Kidney epithelial cell (primary cell): ENCODE measurements at places on chromosomes 5 and 9.

- DNase-seq, result no peak
Observed at GRCh38 chr9:121486043-121486442, 13.6 kb downstream of the GGTA1 start.

DNA sequence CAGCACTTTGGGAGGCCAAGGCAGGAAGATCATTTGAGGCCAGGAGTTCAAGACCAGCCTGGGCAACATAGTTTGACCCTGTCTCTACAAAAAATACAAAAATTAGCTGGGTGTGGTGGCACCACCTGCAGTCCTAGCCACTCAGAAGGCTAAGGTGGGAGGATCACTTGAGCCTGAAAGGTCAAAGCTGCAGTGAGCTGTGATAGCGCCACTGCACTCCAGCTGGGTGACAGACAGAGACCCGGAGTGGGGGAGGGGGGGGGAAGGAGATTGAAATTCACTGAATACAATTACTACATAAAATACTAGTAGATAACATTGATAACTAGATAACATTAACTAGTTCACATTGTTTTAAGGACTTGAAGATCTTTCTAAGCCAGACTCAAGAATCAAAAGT, 345.6 kb downstream of the BNC2 start:
- no peak for DNase-seq

DNA sequence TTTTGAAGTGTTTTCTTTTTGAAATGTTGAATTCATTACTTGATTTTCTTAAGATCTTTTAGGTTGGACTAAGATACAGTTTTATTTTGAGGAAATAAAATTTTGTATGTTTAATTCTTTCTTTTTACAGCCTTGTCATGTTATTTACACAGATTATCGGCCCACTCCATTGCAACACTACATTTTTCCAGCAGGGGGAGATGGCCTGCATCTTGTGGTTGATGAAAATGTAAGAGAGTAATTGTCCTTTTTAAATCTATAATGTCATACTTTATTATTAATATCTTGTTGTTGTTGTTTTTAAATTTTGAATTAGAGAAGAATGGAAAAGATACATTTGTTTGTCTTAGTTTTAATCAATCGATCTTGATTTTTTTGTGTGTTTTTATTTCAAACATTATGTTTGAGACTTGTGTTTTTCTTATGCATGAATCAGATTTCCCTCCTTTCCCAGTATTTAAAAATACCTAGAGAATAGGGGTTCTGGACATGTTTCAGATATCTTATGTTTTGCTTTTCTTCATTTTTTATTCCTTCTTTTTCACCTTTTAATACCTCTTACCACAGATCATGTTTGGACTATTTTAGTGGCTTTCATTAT, 36.7 kb downstream of the MTREX start:
- no peak for DNase-seq

GRCh38 chr5:142878638-142879037, 108.5 kb downstream of the ARHGAP26 start:
- no peak for DNase-seq

GRCh38 chr5:129099184-129099569, 4.6 kb downstream of the ISOC1 start:
- no peak for DNase-seq

DNA sequence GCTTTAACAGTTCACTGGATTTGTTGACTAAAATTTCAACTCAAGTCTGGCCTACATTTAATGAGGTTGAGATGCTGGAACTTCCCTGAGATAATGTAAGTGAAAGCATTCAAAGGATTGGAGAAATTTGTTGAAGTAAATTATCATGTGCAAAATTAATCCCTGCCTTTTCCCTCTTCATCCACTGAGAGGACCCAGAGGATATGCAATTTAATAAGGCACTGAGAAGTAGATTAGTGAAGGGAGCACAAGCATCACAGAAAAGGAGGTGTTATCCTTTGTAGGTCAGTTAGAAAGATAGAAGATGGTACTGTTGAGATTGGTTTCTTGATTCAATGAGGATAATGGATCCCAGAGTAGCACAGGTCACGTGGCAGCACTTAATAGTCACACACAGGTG, 42.6 kb upstream of the ANKRD31 start:
- DNase-seq, result no peak

DNA sequence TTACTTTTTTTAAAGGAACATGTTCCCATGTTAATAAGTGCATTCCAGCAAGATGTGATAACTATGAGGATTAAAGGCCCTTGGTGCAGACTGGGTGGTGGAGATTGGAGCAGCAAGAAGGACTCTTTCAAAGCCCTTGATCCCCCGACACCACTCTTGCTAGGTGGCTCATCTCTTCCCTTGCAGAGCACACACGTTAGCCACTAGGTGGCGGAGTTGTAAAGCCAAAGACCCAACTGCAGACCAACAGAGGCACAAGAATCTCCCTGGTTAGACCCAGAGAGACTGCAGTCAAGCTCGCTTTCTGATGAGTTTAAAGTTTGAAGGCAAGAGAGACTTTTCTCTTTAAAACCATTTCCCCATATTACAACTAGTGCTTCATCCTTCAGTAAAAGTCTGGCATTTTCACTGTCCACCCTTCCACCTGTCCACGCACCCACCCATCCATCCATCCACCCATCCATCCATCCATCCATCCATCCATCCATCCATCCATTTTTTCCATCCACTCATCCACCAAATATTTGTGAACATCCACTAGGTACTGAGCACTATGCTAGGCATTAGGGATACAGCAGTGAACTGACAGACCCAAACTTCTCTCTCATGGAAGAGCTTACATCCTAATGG, 226.9 kb downstream of the MSX2 start:
- DNase-seq, result peak; percentile 23
